ENCODE measurements at places on chromosomes 12 and 14. TPM values are rescaled to one million over a fixed set of nuclear protein-coding genes. Genes with fewer than 3 reads are reported as not detected.

DNA sequence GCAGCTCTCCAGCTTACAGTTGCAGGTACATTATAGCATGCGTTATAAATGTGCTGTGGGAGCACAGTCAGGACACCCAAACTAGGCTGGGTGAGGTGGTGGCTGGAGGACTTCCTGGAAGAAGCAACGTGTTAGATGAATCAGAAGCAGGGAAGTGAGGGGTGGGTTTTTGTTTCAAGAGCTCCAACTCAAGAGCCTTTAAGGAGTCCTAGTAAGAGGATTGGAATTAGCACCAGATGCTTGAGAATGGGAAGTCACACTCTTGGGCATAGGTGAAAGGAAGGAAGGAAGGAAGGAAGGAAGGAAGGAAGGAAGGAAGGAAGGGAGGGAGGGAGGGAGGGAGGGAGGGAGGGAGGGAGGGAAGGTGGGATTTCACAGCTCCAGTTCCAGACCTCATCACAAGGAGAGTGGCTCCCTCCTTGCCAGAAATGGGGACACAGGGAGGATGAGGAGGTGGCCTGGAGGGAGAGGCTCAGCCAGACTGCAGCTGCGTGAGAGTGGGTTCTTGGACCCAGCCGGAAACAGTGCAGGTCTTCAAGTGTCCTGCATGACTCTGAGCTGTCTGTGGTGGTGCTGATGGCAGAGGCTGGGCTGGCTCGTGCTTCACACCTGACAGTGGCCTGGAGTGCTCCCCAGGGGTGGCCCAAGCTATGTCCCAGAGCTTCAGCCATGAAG is 115.7 kb upstream of the GSC start:
- DNase-seq = no peak

GRCh38 chr12:69497308-69498026 is 27.3 kb downstream of the FRS2 start:
- DNase-seq = no peak

DNA sequence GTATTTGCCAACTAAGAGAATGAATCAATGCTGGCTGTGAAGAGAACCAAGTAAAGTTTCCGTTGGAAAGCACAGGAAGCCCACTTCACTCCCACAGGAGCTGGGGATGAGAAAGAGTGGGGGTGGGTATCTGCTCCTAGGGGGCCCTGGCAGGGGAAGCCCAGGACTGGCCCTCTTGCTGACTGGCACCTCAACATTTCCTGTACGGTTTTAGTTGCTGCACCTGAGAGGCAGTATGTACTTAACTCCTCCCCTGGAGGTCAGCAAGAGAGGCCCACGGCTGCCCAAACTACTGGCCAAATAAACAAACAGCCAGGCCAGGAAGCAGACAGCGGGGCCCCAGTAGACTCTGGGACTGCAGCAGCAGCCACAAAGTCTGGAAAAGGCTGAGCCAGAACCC is 33.8 kb upstream of the VWF start:
- no peak for DNase-seq

Gene AJUBA
- total RNA-seq = 4.3 TPM

Gene PLD4
- total RNA-seq = 0.24 TPM
